ENCODE measurements at places on chromosomes 13 and 19.

- no peak for DNase-seq
Measured at GRCh38 chr13:110779022-110779421, 65.5 kb downstream of the ING1 start.

GRCh38 chr19:8045872-8046568 is 6.5 kb upstream of the CCL25 start:
- no peak for DNase-seq

- no peak for DNase-seq
Measured at GRCh38 chr13:77009011-77009410, 17.1 kb downstream of the CLN5 start.

DNA sequence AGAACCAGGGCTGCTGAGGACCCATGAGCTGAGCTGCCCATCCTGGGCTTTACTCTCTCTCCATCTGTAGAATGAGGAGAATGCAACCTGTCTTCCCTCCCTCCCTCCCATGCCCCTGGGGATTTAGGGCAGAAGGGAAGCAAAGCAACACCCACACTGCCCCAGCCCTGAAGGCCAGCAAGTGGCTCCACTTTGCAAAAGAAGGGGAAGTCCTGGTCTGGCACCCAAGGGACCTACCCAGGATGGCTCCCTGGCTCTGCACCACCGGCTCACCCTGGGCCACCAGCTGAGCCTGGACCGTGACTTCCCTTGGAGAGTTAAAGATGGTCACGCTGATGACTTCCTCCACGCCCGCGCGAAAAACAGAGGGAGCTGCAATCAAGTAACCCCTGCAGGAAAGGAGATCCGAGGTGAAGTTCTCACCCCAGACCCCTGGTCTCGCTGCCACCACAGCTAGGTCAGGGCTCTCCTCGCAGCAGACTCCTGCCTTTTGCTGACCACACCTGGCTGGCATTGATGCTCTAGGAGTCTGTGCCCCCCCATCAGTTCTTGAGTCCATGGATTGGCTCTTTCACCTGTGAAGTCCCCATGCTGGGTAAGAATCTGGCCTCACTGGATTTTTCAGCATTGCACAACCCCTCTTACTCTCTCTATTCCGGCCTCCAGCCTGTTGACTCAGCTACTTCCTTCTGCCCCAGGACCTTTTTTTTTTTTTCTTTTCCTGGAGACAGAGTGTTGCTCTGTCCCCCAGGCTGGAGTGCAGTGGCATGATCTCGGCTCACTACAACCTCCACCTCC is 4.6 kb downstream of the CPAMD8 start:
- DNase-seq: peak; percentile 30

- no peak for DNase-seq
Measured at GRCh38 chr13:79602936-79603335, 122.0 kb downstream of the NDFIP2 start.

DNA sequence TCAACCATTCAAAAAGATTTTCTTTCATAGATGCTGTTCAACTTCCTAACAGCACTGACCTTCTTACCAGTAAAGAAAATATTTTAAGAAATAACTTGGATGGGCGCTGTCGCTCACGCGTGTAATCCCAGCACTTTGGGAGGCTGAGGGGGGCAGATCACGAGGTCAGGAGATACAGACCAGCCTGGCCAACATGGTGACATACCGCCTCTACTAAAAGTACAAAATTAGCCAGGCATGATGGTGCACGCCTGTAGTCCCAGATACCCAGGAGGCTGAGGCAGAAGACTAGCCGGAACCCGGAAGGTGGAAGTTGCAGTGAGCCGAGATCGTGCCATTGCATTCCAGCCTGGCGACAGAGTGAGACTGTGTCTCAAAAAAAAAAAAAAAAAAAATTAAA is 865.7 kb upstream of the SLC10A2 start:
- no peak for DNase-seq

DNA sequence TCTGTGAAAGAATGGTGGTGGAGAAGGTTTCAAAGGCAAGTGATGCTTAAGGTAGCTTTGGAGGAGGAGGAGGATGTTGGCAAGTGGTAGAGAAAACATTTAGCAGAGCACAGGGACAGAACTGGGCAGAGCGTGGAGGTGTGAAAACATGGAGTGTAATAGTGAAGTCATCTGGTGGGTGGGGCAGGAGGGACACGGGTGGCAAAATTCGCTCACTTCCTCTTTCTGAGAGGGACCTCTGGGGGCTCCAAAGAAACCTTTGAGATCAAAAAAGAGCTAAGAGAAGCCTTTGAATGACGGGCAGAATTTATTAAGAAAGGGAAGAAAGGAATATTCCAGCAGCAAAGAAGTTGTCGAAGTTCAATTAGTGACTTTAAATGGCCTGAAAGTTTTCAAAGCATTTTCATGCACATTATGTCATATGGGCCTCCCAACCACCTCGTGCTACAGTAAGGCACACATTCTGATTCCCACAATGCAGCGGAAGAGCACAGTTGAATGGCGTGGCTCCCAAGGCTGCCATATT is 82.8 kb downstream of the STARD13 start:
- DNase-seq: no peak

DNA sequence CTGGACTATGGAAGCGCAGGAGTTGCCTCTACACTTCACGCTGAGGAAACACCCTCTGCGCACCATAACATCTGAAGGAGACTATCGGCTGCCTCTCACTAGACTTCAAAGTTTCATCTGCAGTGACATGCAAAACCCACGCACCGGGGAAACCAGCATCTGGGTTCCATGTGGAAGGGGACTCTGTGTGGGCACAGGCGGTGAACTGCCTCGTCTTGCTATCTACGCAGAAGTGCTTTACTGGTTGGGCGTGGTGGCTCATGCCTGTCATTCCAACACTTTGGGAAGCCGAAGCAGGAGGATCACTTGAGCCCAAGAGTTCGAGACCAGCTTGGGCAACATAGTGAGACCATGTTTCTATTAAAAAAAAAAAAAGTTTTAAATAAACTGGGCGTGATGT is 116.4 kb downstream of the STK24 start:
- DNase-seq: peak; percentile 72

- DNase-seq: no peak
Measured at GRCh38 chr13:100063906-100064305, 25.0 kb upstream of the PCCA start.

DNA sequence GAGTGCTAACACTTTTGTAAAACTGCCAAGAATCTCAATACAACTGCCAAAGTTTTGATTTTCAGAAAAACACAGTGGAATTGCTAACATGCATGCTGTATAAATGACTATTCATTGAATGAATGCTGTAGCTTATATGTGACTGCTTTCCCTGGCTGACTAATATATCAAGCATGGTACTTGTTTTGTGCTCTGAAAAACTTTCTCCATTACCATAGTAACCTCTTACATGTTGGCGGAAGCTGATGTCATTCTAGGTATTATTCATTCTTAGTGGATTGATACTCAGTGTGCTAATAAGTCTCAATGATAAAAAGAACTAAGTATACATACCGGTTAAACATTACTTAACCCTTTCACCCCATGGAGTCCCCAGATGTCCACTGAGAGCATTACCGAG is 166.1 kb upstream of the MYO16 start:
- peak; percentile 59 for DNase-seq

DNA sequence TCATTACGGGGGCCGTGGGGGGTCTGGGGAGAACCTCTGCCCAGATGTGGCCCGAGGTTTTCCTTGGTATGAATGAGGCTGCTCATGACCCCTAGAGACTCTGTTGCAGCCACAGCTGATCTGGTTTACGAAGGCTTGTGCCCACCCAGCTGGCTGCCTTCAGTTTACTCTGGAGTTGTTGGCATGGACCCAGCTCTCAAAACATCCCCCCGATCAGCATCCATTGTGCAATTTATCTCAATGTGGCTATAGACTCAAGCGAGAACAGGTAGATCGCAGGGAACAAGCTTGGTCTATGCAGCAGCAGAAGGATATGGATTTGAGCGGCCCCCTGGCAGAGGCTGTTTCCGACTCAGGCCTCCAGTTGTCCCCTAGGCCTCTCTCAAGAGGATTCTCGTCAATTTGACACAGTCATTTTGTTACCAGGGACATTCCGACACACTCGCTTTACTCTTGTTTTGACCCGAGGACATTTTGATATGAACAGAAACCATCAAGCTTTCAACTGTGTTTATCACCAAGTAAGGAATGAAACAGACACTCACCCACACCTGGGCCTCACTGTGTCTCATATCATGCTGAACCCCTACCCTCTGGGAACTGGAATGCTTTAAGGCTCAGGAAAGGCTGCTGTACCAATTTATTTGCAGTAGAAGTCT is 161.5 kb downstream of the KATNAL1 start:
- no peak for DNase-seq

- no peak for DNase-seq
Measured at GRCh38 chr13:80668452-80668851, 327.5 kb upstream of the SPRY2 start.

DNA sequence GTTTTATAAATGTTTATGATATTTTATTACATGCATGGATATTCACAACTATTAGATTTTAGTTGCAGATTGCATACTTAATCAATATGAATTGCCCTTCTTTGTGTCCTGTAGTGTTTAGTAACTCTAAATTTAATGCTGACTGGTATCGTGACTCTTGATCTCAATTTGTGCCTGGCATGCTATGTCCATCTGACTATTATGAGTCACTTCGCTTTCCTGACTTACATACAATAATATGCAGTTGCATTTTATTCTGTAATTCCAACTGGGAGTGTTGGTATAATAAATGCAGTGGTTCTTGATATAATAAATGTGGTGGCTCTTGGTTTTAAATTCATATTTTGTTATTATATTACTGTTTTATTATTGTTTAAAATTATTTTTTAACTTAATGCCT is 277.5 kb downstream of the LIG4 start:
- DNase-seq: no peak

GRCh38 chr19:48683349-48683748 is 10.5 kb upstream of the NTN5 start:
- DNase-seq: no peak

DNA sequence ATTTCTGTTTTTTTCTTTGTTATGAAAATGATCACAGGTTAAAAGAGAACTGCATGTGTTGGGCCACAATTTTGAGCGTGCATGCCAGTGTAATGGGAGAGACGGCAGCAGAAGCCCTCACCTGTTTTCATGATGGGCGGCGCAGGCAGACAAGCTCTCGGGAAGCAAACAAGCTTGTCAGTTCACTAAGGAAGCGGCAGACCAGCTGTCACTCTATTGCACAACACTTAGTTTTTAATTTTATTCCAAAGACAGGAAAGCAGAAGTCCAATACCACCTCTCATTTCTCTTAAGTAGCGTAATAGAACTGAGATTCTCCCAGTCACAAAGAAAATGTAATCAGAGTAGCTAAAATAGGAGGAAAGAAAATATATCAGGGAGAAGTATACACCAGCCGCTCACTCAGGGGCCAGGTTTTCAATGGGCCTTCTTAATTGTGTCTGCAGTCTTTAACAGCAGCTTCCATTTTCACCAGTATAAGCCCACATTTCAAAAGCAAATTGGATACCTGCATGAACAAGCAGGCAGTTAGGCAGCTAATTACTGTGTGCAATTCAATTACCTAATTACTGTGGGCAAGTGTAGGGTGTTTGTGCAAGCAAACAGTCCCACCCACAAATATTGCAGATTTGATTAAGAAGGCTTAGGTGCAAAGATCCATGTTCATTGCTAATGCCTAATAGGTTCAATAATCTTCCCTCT is 711.4 kb downstream of the DIAPH3 start:
- no peak for DNase-seq

DNA sequence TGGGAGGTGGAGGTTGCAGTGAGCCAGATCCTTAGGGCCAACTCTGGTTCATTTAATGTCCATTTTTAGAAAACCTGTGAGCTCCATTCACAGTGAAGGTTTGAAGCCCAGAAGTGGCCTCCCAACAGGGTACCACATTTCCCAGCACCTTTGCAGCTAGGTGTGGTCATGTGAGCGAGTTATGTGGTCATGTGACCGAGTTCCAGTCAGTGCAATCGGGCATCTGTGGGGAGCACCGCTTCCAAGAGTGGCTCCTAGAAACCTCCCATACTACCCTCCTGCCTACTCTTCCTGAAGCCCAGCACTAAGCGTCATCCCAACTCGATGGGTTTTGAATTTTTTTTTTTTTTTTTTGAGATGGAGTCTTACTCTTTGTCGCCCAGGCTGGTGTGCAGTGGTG is 663 bp upstream of the PLA2G4C start:
- no peak for DNase-seq

DNA sequence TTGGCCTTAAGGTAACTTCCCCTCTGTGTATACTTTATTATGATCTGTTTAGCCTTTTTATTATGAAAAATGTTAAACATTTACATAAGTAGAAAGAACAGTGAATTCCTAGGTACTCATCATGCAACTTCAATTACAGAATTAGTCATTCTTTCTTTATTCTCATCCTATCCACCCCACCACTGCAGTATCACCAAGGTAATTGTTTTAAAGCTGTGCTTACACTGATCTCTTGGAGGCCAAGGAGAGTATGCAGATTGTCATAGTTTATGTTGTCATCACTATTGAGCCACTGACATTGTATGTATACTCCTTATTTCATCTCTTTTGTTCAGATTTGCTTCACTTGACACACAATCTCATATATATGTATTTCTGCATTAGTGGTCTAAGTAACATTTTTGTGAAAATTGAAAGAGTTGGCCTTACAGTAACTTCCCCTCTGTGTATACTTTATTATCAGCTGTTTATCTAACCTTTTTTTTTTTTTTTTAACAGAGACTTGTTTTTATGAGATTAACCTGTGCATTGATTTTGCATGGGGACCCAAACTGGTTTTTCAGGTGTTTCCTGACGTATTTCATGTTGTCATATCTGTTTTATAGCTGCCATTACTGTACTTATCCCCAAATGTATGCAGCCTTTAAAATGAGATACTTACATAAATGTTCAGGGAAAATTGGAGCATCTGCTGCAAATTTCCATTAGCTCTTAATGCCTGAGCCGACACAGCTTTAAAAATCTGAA is 4.5 kb downstream of the ZNF507 start:
- DNase-seq: no peak

GRCh38 chr19:23992348-23992747 is 77.7 kb downstream of the ZNF726 start:
- DNase-seq: no peak

DNA sequence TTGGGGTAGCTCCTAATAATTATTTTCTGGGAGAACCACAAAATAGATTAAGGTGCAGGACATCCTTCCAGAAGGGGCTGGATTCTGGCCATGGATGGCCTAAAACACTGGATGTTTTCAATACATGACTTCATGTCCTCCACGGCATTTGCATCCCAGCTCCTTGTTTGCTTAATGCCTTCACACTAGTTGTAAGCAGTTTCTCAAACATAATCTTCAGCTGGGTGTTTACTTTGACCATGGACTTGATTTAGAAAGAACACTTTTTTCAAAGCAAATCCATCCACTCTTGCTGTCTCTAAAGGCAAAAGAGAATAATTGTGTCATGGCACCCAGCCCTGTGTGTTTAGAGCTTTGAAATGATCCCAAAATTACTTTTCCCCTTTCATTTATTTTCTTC is 82.5 kb upstream of the GSX1 start:
- DNase-seq: no peak

DNA sequence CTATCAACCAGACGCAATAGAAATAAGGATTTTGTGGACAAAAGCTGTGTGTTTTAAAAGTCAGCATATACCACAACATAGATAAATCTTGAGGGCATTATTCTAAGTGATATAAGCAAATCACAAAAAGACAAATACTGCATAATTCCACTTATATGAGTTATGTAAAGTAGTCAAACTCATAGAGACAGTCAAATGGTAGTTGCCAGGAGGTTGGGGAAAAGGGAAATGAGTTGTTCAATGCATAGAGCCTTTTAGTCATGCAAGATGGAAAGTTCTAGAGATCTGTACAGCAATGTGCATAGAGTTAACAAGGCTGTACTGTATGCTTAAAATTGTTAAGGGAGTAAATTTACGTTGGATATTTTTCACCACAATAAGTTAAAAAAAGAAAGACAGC is 244.7 kb downstream of the DCT start:
- no peak for DNase-seq
